ENCODE measurements at places on chromosomes 6 and 20. TPM values are rescaled to one million over a fixed set of nuclear protein-coding genes. Genes with fewer than 3 reads are reported as not detected.

NRM gene
- 32.3 TPM for total RNA-seq

PPP2R5D gene
- total RNA-seq: 59.4 TPM

PRSS16 gene
- 0.54 TPM for total RNA-seq

LINC00237 gene
- not detected for total RNA-seq

TINAG gene
- not detected for total RNA-seq

ITCH gene
- total RNA-seq: 70.6 TPM

CFAP61 gene
- not detected for total RNA-seq

PACRG gene
- not detected for total RNA-seq

KHDC1L gene
- not detected for total RNA-seq

GLP1R gene
- not detected for total RNA-seq

PLCB4 gene
- not detected for total RNA-seq

SEC63 gene
- total RNA-seq: 84.7 TPM

LRRN4 gene
- not detected for total RNA-seq

TREM1 gene
- total RNA-seq: not detected

Data from T-helper 1 cell treated with Interleukin-12 subunit alpha and Interleukin-12 subunit beta and Interleukin-4 antibody, amounts not matched to agents 30 ng/mL and 1 ng/mL, for 36 hours (primary cell).